ENCODE measurements at places on chromosomes 3 and 15.

- DNase-seq = no peak
Observed at GRCh38 chr15:93065641-93066045, 23.4 kb downstream of the RGMA start.

DNA sequence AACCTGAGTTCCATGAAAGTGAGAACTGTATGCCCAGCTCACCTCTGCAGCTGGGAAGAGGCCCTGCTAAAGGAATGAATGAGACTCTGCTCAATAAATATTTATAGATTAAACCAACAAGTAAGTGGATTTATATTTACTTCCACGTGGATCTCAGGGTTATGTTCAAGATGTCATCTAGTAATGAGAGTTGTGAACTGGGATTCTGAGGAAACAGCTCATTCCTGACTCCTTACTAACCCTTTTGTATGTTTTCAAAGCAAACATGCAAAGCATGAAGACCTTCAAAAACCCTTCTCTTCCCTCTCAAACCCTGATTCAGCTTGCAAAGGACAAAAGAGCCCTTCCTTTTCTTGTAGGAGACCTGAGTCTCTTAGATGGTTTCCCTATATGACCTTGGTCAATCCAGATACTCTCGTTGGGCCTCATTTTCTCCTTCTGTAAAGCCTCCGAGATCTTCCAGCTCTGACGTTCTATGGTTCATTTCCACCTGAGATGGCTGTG, 53.4 kb downstream of the LSM3 start:
- no peak for DNase-seq

DNA sequence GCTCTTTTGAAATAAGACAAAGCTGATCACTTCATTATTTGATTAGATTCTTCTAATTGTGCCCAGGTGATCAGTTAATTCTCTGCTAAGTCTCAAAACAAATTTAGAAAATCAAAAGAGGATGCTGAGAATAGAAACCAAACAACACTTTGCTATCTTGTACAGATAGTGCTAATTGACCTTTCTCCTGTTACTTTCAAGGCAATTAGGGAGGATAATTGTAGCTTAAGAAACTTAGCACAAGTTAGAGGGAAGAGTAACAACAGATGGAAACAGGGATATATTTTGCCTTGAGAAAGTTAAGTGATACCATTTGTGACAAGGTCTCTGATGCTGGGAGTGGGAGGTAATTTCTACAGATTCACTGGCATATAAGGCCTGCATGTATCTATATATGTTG, 344.8 kb upstream of the GRM7 start:
- no peak for DNase-seq

- DNase-seq = no peak
Observed at GRCh38 chr15:60554494-60554893, 75.6 kb upstream of the ICE2 start.

DNA sequence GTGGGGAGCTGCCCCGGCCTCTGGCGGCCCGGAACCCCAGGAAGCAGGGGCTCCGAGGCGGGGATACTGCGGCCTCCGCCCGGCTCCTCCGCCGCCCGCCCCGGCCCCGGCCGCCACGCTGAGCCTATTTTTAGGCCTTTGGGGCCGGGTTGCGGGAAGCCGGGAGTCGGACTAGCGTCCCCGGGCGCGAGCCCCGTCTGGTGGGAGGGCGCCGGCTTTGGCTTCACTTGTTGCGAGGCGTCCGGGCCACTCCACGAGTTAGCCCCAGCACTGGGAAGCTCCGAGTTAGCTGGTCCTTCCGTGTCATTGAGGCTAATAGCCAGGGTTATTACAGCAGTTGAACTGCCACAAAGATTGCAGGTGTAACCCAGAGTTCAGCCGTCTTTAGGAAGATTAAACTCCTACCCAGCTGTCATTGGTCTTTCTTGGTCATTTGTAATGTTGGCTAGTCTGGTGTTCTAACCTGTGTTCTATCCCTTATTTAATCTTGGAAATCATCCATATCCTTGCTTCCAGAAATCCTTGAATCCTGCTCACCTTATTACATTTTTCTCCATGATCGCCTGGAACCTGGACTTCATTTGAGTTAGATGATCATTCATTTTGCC, 791 bp downstream of the GYG1 start:
- DNase-seq = no peak

- no peak for DNase-seq
Observed at GRCh38 chr3:134495980-134496379, 10.1 kb downstream of the CEP63 start.

GRCh38 chr15:81302701-81303109, 21.2 kb downstream of the STARD5 start:
- no peak for DNase-seq

DNA sequence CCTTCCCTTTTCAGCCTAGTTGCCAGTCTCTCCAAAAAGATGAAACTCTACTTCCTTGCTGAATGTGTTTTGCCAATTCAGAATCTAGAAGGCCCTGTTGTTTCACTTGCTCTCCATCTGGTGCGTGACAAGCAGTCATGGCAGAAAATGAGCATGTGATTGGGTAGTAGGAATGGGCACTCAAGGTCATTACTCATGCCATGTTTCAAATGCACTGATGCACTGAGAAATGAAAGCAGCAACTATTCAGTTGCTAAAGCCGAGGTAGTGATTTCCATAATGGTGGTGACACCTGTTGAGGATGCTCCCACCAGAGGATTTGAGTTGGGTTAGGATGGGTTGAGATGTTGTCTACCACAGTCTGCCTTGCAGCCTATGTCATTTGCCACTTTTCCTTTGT, 12.7 kb downstream of the ZBTB38 start:
- DNase-seq = no peak

DNA sequence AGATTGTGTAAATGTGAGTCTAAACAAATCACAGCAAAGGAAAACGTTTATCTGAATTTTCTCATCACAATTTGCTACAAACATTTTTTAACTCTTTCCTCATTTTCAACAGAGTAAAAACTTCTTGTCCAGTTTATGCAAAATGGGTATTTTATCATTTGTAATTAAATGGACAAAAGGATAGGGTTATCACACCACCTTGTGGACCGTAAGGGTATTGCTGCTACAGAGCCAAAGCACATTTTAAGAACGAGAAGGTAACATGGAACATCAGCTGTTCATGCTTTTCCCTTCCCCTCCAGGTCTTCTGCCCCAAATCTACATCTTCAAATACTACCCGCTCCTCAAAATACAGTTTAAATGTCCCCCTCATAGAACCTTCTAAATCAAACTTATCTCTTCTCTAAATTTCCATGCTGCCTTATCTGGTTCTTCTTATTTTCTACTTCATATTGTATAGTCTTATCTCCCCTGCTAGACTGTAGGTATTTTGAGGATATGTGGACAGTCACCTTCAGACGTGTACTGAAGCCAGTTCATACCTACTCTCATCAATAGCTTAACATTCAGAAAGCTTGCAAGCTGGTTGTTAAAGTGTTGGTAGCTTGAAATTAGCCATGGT, 12.8 kb upstream of the SETMAR start:
- no peak for DNase-seq

DNA sequence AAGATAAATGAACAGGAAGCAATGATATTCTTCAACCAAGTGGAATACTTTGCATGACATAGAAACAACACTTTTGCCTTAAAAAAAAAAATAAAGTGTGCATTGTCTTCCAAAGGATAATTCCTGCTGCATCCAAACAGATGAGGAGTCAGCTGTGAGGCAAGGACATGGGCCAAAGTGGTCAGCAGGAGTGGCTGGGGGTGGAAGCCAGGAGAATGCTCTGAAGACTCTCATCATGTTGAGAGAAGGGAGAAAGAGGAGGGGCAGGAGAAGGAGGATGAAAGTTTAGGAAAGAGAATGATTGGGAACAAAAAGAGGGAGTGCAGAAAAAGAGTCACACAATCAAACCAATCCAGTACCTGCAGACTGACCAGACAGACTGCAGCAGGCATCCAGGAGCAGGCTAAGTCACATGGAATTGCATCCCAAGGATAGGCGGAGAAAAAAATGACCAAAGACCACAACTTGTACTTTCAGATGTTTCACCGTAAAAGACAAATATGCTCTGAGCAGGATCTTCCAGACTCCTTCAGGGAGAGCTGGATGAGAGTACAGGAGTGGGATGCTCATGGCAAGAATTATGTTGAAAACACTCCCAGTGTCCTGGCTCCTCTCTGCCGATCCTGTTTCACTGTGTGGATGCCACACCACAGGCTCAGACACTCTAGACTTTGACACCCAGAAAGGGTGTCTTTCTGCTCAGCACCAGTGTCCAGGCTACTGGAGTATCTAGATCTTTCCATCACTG, 11.9 kb downstream of the ABI3BP start:
- no peak for DNase-seq

- no peak for DNase-seq
Observed at GRCh38 chr15:81955382-81956062, 90.3 kb downstream of the MEX3B start.

- DNase-seq = no peak
Observed at GRCh38 chr3:118244761-118245160, 789.9 kb downstream of the IGSF11 start.

DNA sequence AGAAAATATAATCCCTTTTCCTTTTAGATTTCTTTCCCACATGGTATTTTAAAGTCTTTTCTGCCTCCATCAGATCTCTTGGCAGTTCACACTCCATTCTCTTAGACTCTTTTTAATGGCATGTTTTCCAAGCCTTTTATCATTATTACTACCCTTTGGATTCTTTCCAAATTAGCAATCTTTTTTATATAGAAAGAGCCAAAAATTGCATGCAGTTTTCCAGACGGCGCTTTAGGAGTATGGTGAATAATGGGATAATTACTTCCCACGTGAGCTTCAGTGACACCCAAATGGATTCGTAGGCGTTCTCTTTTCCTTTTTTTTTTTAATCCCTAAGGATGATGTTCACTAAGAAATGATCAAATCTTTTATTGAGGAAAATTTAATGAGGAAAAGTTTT, 354.8 kb upstream of the DNAJC19 start:
- no peak for DNase-seq

DNA sequence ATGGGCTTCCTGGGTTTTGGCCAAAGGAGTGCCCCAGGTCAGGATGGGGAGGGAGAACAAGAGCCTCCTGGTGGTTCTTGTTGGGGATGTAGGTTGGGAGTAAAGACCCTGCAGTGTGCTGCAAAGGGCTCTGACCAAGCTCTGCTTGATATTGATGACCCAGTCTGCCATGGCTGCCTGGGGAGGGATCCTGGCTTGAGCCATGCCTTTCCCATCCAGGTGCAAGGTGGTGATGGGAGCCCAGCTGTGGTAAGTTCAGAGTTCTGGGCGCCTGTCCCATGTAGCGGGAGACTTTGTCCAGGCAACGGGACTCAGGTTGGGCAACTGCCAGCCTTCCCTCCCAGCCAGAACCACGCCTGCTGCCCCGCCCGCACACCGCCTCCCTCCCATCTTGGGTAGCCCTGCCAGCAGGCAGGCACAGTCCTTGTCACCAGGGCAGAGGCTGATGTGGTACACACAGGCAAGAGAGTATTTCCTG, 2.6 kb downstream of the GNAI2 start:
- no peak for DNase-seq

DNA sequence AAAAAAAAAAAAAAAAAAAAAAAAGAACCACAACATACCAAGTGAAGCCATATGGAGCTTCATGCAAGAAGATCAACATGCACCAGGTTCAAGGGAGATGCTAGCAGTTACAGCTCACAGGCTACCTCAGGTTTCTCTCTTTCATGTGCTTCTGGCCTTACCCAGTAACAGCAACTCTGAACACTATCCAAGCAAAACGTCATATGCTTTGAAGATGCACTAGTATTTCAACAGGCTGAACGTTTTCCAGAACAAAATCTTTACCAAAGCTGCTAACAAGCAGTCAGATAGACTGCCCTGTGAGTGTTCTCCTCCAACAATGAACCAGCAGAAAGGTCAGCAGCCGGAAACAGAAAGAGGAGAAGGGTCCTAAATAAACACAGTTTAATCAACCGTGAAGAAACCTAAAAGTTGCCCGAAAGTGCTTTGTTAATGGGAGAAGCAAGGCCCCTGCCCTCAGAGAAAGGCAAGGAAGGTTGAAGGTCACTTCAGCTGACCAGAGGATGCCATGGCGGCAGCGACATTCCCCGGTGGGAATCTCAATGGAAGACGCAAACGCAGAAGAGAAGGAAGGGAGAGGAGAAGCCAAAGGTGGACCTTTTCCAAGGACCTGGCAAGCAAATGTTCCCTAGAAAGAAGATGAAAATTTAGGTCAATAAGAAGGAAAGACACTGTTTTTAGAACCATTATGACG, 80.1 kb downstream of the CCNL1 start:
- no peak for DNase-seq

DNA sequence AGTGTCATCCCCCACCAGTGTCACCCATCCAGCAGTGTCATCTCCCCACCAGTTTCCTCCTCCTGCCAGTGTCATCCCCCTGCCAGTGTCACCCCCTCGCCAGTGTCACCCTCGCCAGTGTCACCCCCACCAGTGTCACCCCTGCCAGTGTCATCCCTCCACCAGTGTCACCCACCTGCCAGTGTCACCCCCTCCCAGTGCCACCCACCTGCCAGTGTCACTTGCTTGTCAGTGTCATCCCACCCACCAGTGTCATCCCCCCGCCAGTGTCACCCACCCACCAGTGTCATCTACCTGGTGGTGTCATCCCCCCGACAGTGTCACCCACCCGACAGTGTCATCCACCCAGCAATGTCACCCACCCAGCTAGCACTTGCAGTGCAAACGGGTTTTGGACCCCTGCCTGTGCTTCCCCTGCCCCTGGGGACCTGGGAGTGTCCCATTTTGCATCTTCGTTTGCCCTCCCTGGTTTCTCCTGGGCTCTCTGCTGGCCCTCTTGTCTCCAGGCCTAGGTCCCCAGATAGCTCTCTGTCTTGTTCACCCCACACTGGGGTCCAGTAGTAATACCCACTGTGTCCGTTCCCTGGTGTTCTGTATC, 99.8 kb upstream of the PRR20G start:
- no peak for DNase-seq

GRCh38 chr15:52698514-52698913, 19.3 kb upstream of the ATOSA start:
- no peak for DNase-seq

- DNase-seq = no peak
Observed at GRCh38 chr15:89490081-89490813, 6.1 kb downstream of the RHCG start.

DNA sequence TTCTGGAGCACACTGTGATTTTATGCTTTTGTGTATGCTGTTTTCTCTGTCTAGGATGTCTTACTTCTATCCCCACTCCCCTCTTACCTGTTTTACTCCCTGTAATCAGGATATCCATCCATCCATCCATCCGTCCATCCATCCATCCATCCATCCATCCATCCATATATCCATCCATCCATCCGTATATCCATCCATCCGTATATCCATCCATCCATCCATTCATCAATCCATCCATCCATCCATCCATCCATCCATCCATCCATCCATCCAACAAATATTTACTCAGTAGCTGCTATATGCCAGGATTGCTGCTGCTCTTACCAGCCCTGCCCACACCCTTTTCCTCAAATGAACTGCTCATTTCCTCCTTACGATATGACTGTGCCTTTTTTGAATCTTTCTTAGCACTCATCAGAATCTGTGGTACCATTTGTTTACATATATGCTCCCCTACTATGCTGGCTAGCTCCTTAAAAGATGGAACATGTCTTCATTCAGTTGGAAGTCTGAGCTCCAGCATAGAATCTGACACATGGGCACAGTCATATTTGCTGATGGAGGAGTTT, 35.2 kb downstream of the USP13 start:
- DNase-seq = no peak

- no peak for DNase-seq
Observed at GRCh38 chr3:23710555-23710954, 95.2 kb upstream of the UBE2E1 start.

GRCh38 chr3:146464005-146464595, 5.3 kb downstream of the PLSCR2 start:
- no peak for DNase-seq

GRCh38 chr15:87863152-87863551, 393.4 kb downstream of the NTRK3 start:
- DNase-seq = no peak
